Type B pancreatic cell (in vitro differentiated cells): ENCODE measurements at places on chromosomes 3 and 15.

GRCh38 chr15:80118956-80119355, 33.8 kb upstream of the FAH start:
- H3K36me3 ChIP-seq: peaks cover 21% of the 10 kb centered on the region
- no peak for DNase-seq
- no peaks in the 10 kb centered on the region for H3K27me3 ChIP-seq
- H3K4me1 ChIP-seq: peaks cover 4% of the 10 kb centered on the region
- no peak overlapping the region for H3K27ac ChIP-seq
- H3K4me3 ChIP-seq: no peak overlapping the region

- no peaks in the 10 kb centered on the region for H3K27me3 ChIP-seq
- no peaks in the 10 kb centered on the region for H3K36me3 ChIP-seq
- H3K4me3 ChIP-seq: no peak overlapping the region
- DNase-seq: no peak
Observed at GRCh38 chr3:185341616-185342458, 21.1 kb upstream of the MAP3K13 start.

GRCh38 chr3:185421577-185422232, 58.8 kb downstream of the MAP3K13 start:
- H3K4me3 ChIP-seq: no peak overlapping the region
- H3K4me1 ChIP-seq: no peaks in the 10 kb centered on the region
- DNase-seq: no peak
- H3K27ac ChIP-seq: no peak overlapping the region

GRCh38 chr3:149450281-149450680, 24.2 kb upstream of the TM4SF4 start:
- H3K4me3 ChIP-seq: peak overlapping the region; percentile 15
- peaks cover 5% of the 10 kb centered on the region for H3K36me3 ChIP-seq
- no peak for DNase-seq
- no peaks in the 10 kb centered on the region for H3K27me3 ChIP-seq

GRCh38 chr3:41846850-41847249, 115.1 kb downstream of the ULK4 start:
- H3K27me3 ChIP-seq: no peaks in the 10 kb centered on the region
- H3K4me1 ChIP-seq: no peaks in the 10 kb centered on the region
- DNase-seq: no peak
- no peak overlapping the region for H3K27ac ChIP-seq
- no peak overlapping the region for H3K4me3 ChIP-seq

DNA sequence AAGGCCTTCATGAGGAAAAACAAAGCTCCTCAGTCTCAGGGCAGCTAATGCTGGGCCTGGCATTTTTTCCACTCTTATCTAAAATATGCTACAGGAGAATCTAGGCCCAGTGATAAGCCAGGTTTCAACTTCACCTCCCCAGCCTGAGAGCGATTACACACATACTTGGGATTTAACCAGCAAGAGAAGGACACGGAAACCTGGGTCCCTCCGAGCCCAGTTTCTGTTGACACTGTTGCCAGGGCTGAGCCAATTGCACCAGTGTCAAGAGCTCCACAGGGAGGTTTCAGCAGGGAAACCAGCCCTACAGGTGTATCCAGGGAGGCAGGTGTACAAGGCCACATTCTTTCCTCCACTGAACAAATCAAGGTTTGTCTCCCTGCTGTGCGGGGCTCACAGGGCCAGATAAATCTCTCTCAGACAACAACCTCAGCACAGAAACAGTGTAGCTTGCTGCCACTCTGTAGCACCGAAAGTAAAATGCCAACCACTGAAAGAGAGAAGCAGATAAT, 85.4 kb downstream of the MAGI1 start:
- peak overlapping the region; percentile 99 for H3K27ac ChIP-seq
- peaks cover 55% of the 10 kb centered on the region for H3K4me1 ChIP-seq
- H3K27me3 ChIP-seq: no peaks in the 10 kb centered on the region
- H3K4me3 ChIP-seq: peak overlapping the region; percentile 79

- H3K4me1 ChIP-seq: peaks cover 4% of the 10 kb centered on the region
- H3K27ac ChIP-seq: peak overlapping the region; percentile 19
- DNase-seq: no peak
- no peak overlapping the region for H3K4me3 ChIP-seq
Observed at GRCh38 chr3:101069901-101070798, 76.9 kb upstream of the ABI3BP start.

DNA sequence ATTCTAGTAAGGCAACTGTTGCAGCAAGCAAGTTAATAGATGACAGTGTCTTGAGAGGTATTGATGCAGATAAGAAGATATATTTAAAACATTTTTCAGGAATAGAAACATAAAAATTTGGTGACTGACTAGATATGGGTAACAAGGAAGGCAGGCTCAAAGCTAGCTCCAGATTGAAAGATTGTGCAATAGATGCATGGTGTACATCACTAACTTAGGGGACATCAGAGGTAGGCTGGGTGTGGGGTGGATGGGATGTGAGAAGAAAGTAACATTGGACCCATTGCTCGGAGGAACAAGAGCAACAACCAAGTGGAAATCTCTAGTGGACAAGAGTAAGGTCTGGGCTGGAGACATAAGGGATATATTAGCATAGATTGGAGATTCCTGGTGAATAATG, 306.9 kb downstream of the MCTP2 start:
- no peaks in the 10 kb centered on the region for H3K36me3 ChIP-seq
- H3K27me3 ChIP-seq: peaks cover 3% of the 10 kb centered on the region
- no peak for DNase-seq
- no peak overlapping the region for H3K27ac ChIP-seq
- H3K4me3 ChIP-seq: no peak overlapping the region

DNA sequence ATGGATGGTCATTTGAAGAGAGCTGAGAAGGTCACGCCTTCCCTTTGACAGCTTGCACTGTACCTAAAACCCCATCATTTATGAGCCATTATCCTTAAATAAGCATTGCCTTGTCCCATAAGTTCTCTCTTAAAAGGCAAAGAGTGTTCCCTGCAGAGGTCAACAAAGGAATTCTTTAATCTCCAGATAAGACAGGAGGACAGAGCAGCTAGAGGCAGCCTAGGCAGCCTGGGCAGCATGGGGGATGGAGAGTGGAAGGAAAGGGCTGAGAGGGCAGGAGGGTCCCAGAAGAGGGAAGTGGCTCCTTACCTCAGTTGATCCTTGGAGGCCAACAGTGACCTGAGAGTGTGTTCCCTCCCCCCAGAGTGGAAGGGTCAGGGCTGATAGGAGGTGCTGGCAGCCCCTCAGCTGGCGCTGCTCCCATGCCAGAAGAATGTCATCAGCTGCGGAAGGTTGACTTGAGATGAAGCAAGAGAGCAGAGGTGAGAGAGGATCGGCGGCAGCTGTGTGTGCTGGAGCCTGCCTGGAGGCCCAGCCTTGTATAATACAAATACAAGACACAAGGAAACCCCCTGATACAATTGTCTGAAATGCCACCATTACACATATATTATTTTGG, 12.8 kb downstream of the KBTBD13 start:
- peak overlapping the region; percentile 73 for H3K27ac ChIP-seq
- no peak for DNase-seq
- H3K27me3 ChIP-seq: peaks cover 22% of the 10 kb centered on the region

GRCh38 chr15:33322091-33322490, 11.3 kb downstream of the RYR3 start:
- DNase-seq: no peak
- H3K27ac ChIP-seq: no peak overlapping the region
- peaks cover 48% of the 10 kb centered on the region for H3K27me3 ChIP-seq
- no peaks in the 10 kb centered on the region for H3K4me1 ChIP-seq
